Epithelial cell of proximal tubule (primary cell): ENCODE measurements at places on chromosomes 4 and X. TPM values are rescaled to one million over a fixed set of nuclear protein-coding genes. Genes with fewer than 3 reads are reported as not detected.

- no peak for DNase-seq
These were observed 22.6 kb upstream of the STBD1 start for GRCh38 chr4:76283900-76284299.

- DNase-seq = no peak
These were observed 86.7 kb downstream of the AKAP4 start for GRCh38 chrX:50114113-50114512.

- no peak for DNase-seq
These were observed 24.9 kb downstream of the TMEM131L start for GRCh38 chr4:153490985-153491483.

- no peak for DNase-seq
These were observed 165.0 kb downstream of the RBM46 start for GRCh38 chr4:154946113-154946512.

DNA sequence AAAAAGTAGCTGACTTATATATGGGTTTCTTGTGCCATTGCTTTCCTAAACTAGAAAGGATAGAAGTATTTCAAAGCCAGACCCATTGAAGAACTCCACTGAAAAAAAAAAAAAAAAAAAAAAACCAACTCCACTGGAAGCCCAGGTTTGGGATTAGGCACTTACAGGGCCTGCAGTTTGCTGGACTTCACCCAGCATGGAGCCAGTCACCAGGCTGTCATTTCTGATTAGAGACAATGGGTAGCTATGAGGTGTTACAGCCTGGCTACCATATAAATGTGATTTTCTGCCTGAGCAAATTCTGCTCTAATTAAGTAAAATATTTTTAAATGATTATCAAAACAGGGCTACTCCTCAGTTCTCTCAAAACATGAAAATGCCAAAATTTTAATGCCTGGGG is 49.5 kb downstream of the HS6ST2 start:
- DNase-seq = no peak

- DNase-seq = no peak
These were observed 4.9 kb downstream of the ELF2 start for GRCh38 chr4:139171876-139172691.

GRCh38 chr4:145762719-145763118 is 82.8 kb downstream of the C4orf51 start:
- no peak for DNase-seq

GRCh38 chrX:68698942-68699341 is 51.5 kb downstream of the STARD8 start:
- no peak for DNase-seq

DNA sequence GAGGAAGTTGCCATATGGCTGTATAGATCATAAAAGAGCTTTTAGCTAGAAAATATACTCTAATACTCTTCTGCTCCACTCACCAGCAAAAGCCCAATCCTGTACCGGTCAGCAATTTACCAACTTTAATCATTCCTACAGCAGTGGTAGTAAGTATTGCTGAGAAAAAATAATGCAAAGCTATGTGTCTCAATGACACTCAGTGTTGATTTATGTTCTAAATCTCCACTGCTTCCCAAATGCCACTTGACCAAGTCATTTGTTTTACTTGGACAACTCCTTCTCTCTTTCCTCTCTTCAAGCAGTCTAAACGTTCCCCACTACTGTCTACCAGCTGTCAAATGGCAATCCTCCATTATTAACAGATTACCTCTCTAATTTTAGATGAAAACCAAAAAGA is 201.8 kb upstream of the GK2 start:
- no peak for DNase-seq

DNA sequence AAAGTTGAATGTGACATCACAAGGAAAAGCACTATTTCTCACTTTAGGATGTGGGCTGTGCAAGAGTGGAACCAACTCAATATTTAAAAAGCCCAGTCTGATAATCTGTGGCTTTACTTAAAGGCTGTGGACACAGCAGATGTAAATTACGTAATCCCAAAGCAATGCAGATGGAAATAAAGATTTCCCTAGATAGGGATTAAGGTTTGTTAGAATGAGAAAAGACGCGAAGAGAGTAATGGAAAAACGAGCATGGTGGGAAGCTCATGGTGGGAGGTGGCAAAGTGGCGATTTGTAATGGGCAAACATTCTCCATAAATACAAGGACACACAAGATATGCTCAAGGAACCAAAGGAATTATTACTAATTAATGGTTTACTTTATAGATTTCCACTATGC is 985.5 kb downstream of the FSTL5 start:
- DNase-seq = no peak

- no peak for DNase-seq
These were observed 2.9 kb downstream of the USP11 start for GRCh38 chrX:47235691-47236103.

The CXCL6 gene
- total RNA-seq = 7.2 and 17.1 TPM in 2 replicates

The MTMR8 gene
- total RNA-seq = 0.12 and 2.4 TPM in 2 replicates

The NBDY gene
- 12.1 and 14.9 TPM in 2 replicates for total RNA-seq

The P2RY4 gene
- total RNA-seq = not detected in 2 replicates

The AGA gene
- 27.7 and 40.0 TPM in 2 replicates for total RNA-seq

The TRIM61 gene
- 0.94 TPM in 1 of 2 replicates, not detected in the other for total RNA-seq
